AG09319 (cell line): ENCODE measurements at places on chromosomes 7 and 10.

DNA sequence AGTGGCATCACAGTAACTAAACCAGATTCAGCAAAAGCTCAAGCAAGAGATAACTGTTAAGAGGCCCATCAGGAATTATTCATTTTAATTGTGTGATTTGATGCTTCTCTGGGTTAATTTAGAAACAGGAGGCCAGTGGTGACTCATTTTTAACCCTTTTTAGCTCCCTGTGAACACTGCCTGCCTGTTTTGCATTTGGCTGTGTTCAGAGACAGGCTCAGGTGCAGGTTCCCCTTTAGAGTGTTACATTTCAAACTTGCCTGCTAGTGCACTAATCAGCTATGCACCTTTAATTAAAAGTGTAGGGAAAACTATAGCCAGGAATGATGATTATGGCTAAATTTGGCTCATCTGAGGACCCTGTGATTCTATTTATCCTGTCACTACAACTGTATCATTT lies 6.5 kb downstream of the STAMBPL1 start:
- DNase-seq: no peak

GRCh38 chr10:90162271-90162853 lies 461.0 kb downstream of the KIF20B start:
- DNase-seq: no peak

- DNase-seq: no peak
Observed at GRCh38 chr10:28913436-28914237, 236.3 kb downstream of the BAMBI start.

DNA sequence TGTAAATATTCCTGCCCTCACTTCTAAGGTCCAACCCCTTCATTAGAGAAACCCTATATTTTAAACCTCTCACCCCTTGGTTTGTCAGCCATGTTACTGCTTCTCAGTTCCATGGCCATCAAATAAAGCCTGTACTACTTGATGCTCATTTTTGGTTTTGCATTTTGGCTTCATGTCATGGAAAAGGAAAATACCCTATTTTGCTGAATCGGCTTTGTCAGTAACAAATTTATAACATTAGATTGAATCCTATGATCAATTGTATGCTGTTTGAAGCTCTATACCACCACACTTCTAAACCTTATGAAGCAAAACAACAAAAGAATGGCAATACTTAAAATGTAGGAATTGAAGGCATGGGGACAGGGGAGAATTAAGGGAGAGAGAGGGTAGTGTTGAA lies 333.1 kb downstream of the ETV1 start:
- DNase-seq: no peak

DNA sequence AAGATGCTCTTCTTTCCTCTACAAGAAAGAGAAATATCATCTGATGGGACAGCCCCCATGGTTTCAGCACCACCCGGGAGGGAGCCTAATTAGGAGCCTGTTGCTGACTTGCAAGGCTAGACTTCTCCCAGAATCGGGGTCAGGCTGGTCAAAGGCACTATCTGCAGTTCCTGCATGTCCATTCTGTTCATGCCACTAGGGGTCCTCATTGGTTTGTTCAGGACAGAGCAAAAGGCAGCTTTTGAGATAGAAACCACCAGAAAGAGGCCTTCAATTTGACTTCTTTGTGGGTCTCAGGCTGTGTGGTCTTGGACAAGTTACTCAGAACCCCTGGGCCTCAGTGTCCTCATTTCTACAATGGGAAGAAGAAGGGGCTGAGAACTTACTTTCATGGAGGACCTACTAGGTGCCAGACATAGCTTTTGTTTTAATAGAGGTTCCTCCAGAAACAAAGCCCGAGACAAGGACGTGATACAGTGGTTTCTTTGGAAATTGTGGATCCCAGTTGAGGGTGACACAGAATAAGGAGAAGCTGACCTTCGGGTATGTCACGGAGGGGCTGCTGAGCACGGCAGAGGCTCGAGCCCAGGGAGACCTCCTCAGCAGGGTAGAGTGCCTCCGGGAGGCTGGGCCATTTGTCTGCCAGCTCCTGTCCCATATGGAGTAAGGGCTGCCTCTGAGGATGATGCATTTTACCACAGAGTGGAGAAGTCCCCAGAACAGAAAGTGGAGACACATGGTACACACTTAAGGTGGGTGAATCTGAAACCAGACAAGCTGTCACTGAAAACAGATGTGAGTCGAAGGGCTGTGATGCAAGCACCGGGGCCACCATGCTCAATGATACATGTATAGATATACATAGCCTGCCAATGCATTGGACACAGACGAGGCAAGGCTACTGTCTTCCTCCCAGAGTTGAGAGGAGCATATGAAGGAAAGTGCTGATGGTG lies 33.1 kb upstream of the NEUROD6 start:
- no peak for DNase-seq
